Heart right ventricle (tissue), 16 donors: ENCODE measurements at places on chromosomes 3 and 15. TPM values are rescaled to one million over a fixed set of nuclear protein-coding genes. Genes with fewer than 3 reads are reported as not detected.

DNA sequence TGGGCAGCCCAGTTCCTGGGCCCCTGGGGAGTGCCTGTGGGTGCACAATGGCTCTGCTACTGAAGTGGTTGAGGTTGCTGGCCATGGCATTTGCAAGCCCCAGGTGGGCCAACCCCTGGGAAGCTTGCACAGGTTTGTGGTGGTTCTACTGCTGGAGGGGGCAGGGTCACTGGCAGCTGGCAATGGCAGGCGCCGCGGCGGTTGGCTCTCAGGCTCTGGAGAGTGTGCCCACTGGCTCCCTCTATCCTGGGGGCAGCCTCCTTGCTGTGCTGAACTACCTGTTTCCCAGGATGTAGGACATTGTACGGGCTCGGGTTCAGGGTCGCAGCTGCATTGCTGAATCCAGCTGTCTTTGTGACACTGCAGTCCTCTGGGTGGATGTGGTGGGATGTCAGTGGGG, 180.2 kb upstream of the HES1 start:
- H3K36me3 ChIP-seq, result no peaks in the 10 kb centered on the region
- no peak for DNase-seq
- peaks cover 12% of the 10 kb centered on the region for H3K27me3 ChIP-seq
- no peak overlapping the region for H3K27ac ChIP-seq
- H3K4me1 ChIP-seq, result no peaks in the 10 kb centered on the region

CMTM8 gene
- polyA plus RNA-seq, result 8.4 TPM

TLR9 gene
- polyA plus RNA-seq, result not detected

GHSR gene
- polyA plus RNA-seq, result not detected

SH2D7 gene
- polyA plus RNA-seq, result not detected
